ENCODE measurements at places on chromosomes 4 and X.

DNA sequence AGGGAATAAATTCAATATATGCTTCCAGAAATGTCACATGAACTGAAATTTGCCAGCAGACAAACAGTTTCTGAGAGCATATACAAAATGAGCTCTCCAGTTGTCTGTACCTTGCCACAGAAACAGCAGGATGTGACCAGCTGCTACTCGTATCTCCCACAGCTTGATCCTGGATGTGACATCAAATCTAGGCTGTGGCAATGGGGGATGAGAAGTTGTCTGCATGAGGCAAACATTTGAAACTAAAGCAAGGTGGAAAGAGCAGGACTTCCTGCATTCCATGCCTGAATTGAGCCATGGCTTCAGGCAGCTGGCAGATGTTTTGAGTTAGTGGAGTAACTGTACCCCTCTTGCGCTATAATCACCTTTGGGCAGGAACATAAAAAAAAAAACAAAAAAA is 1724.0 kb downstream of the RPA4 start:
- no peak for DNase-seq

DNA sequence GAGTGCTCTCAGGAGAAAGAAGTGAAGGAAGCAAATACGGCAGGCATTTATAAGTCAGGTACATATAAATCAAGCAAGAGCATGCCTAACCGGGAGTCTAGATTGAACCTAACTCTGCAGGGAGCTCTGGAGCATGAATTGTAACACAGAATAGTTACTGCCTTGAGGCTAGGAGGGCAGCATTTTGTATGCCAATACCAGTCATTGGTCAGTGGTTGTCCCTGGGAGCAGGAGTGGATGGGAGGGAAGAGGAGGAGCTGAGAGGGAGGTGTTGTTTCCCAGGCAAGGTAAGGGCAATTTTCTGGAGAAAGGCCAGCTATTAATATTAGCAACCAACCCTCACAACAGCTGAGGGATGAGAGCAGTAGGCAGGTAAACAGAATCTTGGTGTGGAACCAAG is 224.7 kb upstream of the DCAF8L1 start:
- no peak for DNase-seq

- no peak for DNase-seq
Measured at GRCh38 chr4:2938906-2939305, 24.3 kb downstream of the NOP14 start.

DNA sequence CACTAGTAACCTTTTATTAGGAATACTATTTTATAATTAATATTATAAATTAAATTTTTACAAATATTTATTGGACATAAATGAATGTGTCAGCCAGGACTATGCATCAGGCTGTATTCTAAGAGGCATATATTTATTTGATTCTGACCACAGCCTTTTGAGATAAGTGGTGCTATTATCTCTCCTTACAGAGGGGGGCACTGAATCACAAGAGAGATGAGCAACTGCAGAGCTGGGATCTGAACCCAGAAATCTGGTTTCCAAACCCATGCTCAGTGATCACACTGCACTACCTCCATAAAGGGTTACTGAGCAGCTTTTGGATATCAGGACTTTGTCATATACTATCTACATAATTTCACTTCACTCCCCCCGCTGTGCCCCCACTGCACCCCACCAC is 322.0 kb downstream of the TMA16 start:
- DNase-seq = no peak

- no peak for DNase-seq
Measured at GRCh38 chr4:152039023-152039481, 278.2 kb upstream of the GATB start.

- no peak for DNase-seq
Measured at GRCh38 chrX:135547767-135548166, 27.3 kb downstream of the INTS6L start.
